ENCODE measurements at places on chromosomes 12 and 14. TPM values are rescaled to one million over a fixed set of nuclear protein-coding genes. Genes with fewer than 3 reads are reported as not detected.
A peak's percentile ranks its signal among the peaks of the same experiment; 100 is the strongest.

GRCh38 chr12:54161481-54162437 is 27.0 kb downstream of the SMUG1 start:
- no peak for DNase-seq
- peaks cover 13% of the 10 kb centered on the region for H3K27me3 ChIP-seq
- H3K27ac ChIP-seq = no peak overlapping the region
- H3K36me3 ChIP-seq = no peaks in the 10 kb centered on the region
- no peaks in the 10 kb centered on the region for H3K4me1 ChIP-seq

GRCh38 chr14:48289701-48290100 is 614.3 kb upstream of the MDGA2 start:
- H3K4me1 ChIP-seq = no peaks in the 10 kb centered on the region
- no peak for DNase-seq
- no peaks in the 10 kb centered on the region for H3K27me3 ChIP-seq
- no peak overlapping the region for H3K4me3 ChIP-seq
- H3K27ac ChIP-seq = no peak overlapping the region
- H3K36me3 ChIP-seq = no peaks in the 10 kb centered on the region

DNA sequence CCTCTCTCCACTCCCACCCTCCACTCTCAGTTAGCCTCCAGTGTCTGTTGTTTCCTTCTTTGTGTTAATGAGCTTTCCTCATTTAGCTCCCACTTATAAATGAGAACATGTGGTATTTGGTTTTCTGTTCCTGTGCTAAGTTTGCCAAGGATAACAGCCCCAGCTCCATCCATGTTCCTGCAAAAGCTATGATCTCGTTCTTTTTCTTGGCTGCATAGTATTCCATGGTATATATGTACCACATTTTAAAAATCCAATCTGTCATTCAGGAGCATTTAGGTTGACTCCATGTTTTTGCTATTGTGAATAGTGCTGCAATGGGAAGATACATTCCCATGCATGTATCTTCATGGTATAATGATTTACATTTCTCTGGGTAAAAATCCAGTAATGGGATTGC is 2.8 kb upstream of the WASHC4 start:
- H3K27ac ChIP-seq = no peak overlapping the region
- DNase-seq = no peak
- H3K36me3 ChIP-seq = peaks cover 34% of the 10 kb centered on the region
- H3K4me3 ChIP-seq = no peak overlapping the region

- H3K27me3 ChIP-seq = peaks cover 96% of the 10 kb centered on the region
- DNase-seq = no peak
- H3K4me3 ChIP-seq = no peak overlapping the region
- no peaks in the 10 kb centered on the region for H3K4me1 ChIP-seq
- H3K27ac ChIP-seq = no peak overlapping the region
These were observed 154.0 kb downstream of the DICER1 start for GRCh38 chr14:95003099-95003960.

The RPL41 gene
- total RNA-seq = 2,426 TPM

The TRHDE gene
- total RNA-seq = 31.6 TPM

The ITGB7 gene
- 4.3 TPM for total RNA-seq

DNA sequence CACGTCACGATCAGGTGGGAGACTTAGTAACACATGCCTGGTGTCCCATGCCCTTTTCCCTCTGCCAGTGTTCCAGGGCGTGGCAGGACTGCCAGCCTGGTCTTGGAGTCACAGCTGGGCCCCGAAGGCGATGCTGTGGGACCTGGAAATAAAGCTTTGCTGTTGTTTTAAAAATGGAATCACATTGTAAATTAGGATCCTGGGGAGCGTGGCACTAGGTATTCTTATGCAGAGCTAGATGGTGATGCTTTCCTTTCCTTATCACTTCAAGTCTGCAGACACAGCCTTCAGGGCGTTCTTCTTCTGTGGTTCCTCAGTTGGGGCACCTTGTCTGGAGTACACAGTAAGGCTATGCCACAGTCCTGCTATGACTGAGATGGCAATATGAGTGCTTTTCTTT is 64.6 kb downstream of the BICD1 start:
- H3K4me1 ChIP-seq = no peaks in the 10 kb centered on the region
- DNase-seq = no peak
- no peak overlapping the region for H3K27ac ChIP-seq
- H3K4me3 ChIP-seq = no peak overlapping the region
- no peaks in the 10 kb centered on the region for H3K36me3 ChIP-seq

The TAC3 gene
- total RNA-seq = not detected

- H3K4me1 ChIP-seq = peaks cover 8% of the 10 kb centered on the region
- H3K27ac ChIP-seq = no peak overlapping the region
- no peak for DNase-seq
- H3K27me3 ChIP-seq = no peaks in the 10 kb centered on the region
- H3K36me3 ChIP-seq = no peaks in the 10 kb centered on the region
These were observed 17.2 kb downstream of the TRPV4 start for GRCh38 chr12:109815757-109816617.

DNA sequence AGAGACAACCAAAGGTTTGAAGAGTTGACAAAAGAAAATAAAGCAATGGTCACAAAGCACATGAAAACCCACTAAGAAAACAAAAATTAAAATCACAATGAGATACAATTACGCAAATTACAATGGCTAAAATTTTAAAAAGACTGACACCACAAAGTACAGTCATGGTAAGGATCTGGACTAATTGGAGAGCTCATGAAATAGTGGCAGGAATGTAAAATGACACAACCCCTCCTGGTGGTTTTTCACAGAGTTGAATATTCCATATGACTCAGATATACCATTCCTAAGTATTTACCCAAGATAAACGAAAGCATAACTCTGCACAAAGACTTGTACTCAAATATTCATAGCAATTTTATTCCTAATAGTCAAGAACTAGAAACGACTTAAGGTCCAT is 65.9 kb downstream of the NOVA1 start:
- no peaks in the 10 kb centered on the region for H3K27me3 ChIP-seq
- no peak for DNase-seq
- no peaks in the 10 kb centered on the region for H3K4me1 ChIP-seq
- H3K36me3 ChIP-seq = no peaks in the 10 kb centered on the region

GRCh38 chr14:96060186-96060933 is 21.2 kb downstream of the C14orf132 start:
- DNase-seq = no peak
- H3K27me3 ChIP-seq = peaks cover 27% of the 10 kb centered on the region
- no peak overlapping the region for H3K4me3 ChIP-seq
- no peak overlapping the region for H3K27ac ChIP-seq
- no peaks in the 10 kb centered on the region for H3K36me3 ChIP-seq

The LRRC43 gene
- not detected for total RNA-seq

The OR10AD1 gene
- total RNA-seq = not detected

DNA sequence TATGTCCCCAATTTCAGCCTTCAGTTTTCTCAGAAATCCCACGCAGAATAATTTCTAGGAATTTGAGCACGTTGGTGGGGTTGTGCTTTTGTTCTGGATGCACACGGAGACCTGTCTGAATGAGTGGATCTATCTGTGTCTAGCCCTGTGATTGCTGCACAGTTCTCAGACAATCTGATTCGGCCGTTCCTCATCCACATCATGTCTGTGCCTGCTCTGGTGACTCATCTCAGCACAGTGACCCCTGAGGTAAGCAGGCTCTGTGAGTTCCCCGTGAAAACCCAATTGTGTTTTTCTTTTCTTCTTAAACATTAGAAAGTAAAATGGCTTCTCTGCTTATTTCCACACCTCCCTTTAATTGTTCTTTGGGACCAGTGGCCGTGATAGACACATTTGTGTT is 20.2 kb downstream of the UBE3B start:
- H3K4me3 ChIP-seq = no peak overlapping the region
- no peaks in the 10 kb centered on the region for H3K4me1 ChIP-seq
- DNase-seq = no peak
- no peaks in the 10 kb centered on the region for H3K27me3 ChIP-seq

GRCh38 chr12:22974865-22975264 is 349.9 kb downstream of the ETNK1 start:
- H3K4me1 ChIP-seq = no peaks in the 10 kb centered on the region
- DNase-seq = no peak
- no peak overlapping the region for H3K27ac ChIP-seq
- H3K4me3 ChIP-seq = no peak overlapping the region

- H3K27ac ChIP-seq = peak overlapping the region; percentile 34
- no peak overlapping the region for H3K4me3 ChIP-seq
- H3K4me1 ChIP-seq = no peaks in the 10 kb centered on the region
- no peaks in the 10 kb centered on the region for H3K27me3 ChIP-seq
These were observed 11.5 kb downstream of the FICD start for GRCh38 chr12:108526482-108527165.

- no peak overlapping the region for H3K27ac ChIP-seq
- H3K36me3 ChIP-seq = no peaks in the 10 kb centered on the region
- no peak for DNase-seq
These were observed 69.3 kb downstream of the EEA1 start for GRCh38 chr12:92859650-92860386.

GRCh38 chr14:28375295-28375694 is 391.3 kb upstream of the FOXG1 start:
- H3K27ac ChIP-seq = no peak overlapping the region
- DNase-seq = peak; percentile 66
- no peaks in the 10 kb centered on the region for H3K27me3 ChIP-seq
- H3K4me3 ChIP-seq = no peak overlapping the region
- peaks cover 9% of the 10 kb centered on the region for H3K4me1 ChIP-seq
- no peaks in the 10 kb centered on the region for H3K36me3 ChIP-seq

The OTOGL gene
- 0.05 TPM for total RNA-seq

- H3K36me3 ChIP-seq = no peaks in the 10 kb centered on the region
- H3K27ac ChIP-seq = no peak overlapping the region
- no peak for DNase-seq
- no peaks in the 10 kb centered on the region for H3K27me3 ChIP-seq
- no peak overlapping the region for H3K4me3 ChIP-seq
These were observed 204.4 kb upstream of the NUDT4 start for GRCh38 chr12:93173178-93173957.

The COQ10A gene
- 10.7 TPM for total RNA-seq

DNA sequence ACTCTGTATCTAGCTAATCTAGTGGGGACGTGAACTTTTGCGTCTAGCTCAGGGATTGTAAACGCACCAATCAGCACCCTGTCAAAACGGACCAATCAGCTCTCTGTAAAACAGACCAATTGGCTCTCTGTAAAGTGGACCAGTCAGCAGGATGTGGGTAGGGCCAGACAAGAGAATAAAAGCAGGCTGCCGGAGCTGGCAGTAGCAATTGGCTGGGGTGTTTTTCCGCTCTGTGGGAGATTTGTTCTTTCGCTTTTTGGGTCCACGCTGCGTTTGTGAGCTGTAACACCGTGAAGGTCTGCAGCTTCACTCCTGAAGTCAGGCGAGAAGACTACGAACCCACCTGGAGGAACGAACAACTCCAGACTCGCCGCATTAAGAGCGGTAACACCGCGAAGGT is 76.5 kb downstream of the SPRING1 start:
- peaks cover 98% of the 10 kb centered on the region for H3K27me3 ChIP-seq
- H3K4me3 ChIP-seq = no peak overlapping the region
- H3K36me3 ChIP-seq = no peaks in the 10 kb centered on the region
- peaks cover 32% of the 10 kb centered on the region for H3K4me1 ChIP-seq
- no peak for DNase-seq

GRCh38 chr12:51863363-51863932 is 14.9 kb upstream of the FIGNL2 start:
- H3K27ac ChIP-seq = no peak overlapping the region
- no peak for DNase-seq
- no peaks in the 10 kb centered on the region for H3K4me1 ChIP-seq
- H3K4me3 ChIP-seq = no peak overlapping the region

The GPR68 gene
- total RNA-seq = not detected

- H3K4me1 ChIP-seq = peaks cover 59% of the 10 kb centered on the region
- DNase-seq = no peak
- peaks cover 7% of the 10 kb centered on the region for H3K36me3 ChIP-seq
- H3K27me3 ChIP-seq = no peaks in the 10 kb centered on the region
- peak overlapping the region; percentile 59 for H3K4me3 ChIP-seq
These were observed 254.8 kb downstream of the MSRB3 start for GRCh38 chr12:65533177-65533883.

- DNase-seq = no peak
- H3K27ac ChIP-seq = no peak overlapping the region
- H3K4me3 ChIP-seq = no peak overlapping the region
- peaks cover 38% of the 10 kb centered on the region for H3K4me1 ChIP-seq
- no peaks in the 10 kb centered on the region for H3K36me3 ChIP-seq
These were observed 170.7 kb upstream of the GZMB start for GRCh38 chr14:24804552-24805212.

The FAM90A1 gene
- total RNA-seq = 0.50 TPM

The MBIP gene
- total RNA-seq = 18.4 TPM

DNA sequence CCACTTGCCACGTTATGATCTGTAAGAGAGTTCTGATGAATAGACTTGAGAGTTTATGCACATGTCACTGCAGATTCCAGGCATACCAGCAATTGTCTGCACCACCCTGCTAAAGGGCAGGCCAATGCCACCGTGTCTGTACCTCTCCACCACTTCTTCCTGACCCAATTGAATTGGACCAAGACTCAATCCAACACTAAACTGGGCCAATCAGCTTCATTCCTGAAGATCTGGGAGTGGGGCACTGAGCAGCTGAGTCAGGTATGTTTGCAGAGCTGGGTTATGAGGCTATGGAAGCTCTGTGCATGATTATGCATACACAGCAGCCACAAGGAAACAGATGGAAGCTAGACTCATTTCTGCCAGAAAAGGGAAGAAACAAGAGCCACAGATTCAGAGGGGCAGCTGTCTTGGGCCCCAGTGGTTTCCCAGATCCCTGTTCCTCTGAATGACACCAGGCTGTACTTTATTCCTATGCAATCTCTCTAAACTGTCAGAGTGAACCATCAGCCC is 28.0 kb downstream of the DAO start:
- H3K27me3 ChIP-seq = no peaks in the 10 kb centered on the region
- H3K27ac ChIP-seq = no peak overlapping the region
- DNase-seq = peak; percentile 8
- peaks cover 11% of the 10 kb centered on the region for H3K4me1 ChIP-seq
- peaks cover 4% of the 10 kb centered on the region for H3K36me3 ChIP-seq

DNA sequence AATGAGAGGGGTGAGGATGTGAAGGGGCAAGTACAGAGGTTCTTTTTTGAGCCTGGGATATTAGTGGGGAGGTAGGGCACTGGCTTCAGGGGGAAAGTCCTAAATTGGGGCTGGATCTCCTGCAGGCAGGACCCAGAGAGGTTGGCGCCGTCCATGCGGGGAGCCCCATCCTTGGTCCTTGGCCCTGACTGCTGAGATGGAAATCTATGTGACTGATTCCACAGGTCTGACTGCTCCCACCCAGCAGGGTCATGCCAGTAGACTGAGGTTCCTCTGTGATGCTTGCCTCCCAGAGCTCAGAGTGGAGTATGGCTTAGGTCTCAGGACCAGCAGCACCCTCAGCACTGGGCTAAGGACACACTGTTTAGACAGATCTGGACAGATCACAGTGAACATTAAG is 988.6 kb upstream of the TMEM132C start:
- no peak overlapping the region for H3K4me3 ChIP-seq
- DNase-seq = no peak
- no peaks in the 10 kb centered on the region for H3K4me1 ChIP-seq

The ASB2 gene
- total RNA-seq = 0.19 TPM

- H3K4me3 ChIP-seq = no peak overlapping the region
- peaks cover 34% of the 10 kb centered on the region for H3K27me3 ChIP-seq
- no peak for DNase-seq
- no peak overlapping the region for H3K27ac ChIP-seq
- peaks cover 19% of the 10 kb centered on the region for H3K36me3 ChIP-seq
These were observed 1.3 kb upstream of the NUDT14 start for GRCh38 chr14:105182296-105183020.

The STK38L gene
- 30.3 TPM for total RNA-seq

Measured in Calu3 (cell line).